Mesenteric fat pad (tissue), 1 donor: ENCODE measurements at places on chromosomes 5 and 9. TPM values are rescaled to one million over a fixed set of nuclear protein-coding genes. Genes with fewer than 3 reads are reported as not detected.

PCDHA12 gene
- total RNA-seq = 0.29 TPM

CD72 gene
- total RNA-seq = 7.0 TPM

OR1Q1 gene
- total RNA-seq = not detected

SPATA31A7 gene
- total RNA-seq = not detected

SLC36A3 gene
- total RNA-seq = not detected

POLE3 gene
- total RNA-seq = 26.4 TPM

TAF11L10 gene
- not detected for total RNA-seq

OCLN gene
- 1.3 TPM for total RNA-seq

NRARP gene
- total RNA-seq = 16.3 TPM

SPAAR gene
- total RNA-seq = 25.3 TPM

C5orf58 gene
- total RNA-seq = not detected

MELK gene
- total RNA-seq = 0.77 TPM

SLC36A2 gene
- total RNA-seq = not detected

ZNF618 gene
- 8.2 TPM for total RNA-seq

SOHLH1 gene
- not detected for total RNA-seq

MAP3K1 gene
- total RNA-seq = 16.5 TPM

LRRC14B gene
- total RNA-seq = not detected

ANKDD1B gene
- 0.64 TPM for total RNA-seq
